Brain (organoid and tissue), 16 donors: ENCODE measurements at places on chromosomes 7 and 10.

GRCh38 chr7:20642166-20642565, 26.7 kb downstream of the ABCB5 start:
- no peak for DNase-seq

GRCh38 chr10:52623761-52624160, 148.8 kb downstream of the MBL2 start:
- DNase-seq: no peak

- no peak for DNase-seq
Measured at GRCh38 chr7:36098096-36098495, 55.0 kb upstream of the EEPD1 start.

GRCh38 chr10:84546609-84547008, 218.2 kb downstream of the CCSER2 start:
- no peak for DNase-seq

DNA sequence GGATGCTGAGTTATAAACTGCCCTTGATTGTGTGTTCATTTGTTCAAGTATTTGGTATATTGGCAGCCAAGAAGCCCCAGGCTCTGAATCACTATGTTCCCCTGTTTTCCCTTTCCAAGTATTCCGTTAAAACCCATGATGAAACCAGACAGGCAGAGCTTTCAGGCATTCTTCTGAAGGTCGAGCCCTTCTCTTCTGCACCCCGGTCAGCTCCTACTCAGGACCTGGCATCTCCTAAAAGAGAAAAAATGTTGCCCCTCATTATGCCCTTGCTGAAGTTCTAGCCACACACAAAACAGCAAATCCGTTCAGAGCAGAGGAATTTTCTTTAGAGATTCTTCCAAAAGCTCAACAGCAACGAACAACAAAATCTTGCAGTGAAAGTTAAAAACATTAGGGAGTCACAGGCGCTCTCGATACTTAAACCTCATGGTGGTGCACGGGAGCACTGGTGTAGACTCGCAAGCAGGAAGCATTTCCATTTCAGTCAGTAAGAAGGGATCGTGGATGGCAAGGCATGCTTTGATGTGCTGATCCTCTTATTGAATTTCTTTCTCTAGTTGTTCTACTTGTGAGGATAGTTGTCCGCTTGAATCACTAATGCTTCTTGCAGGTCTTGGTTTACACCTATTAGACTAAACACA, 264.9 kb downstream of the SKIDA1 start:
- DNase-seq: peak; percentile 36

DNA sequence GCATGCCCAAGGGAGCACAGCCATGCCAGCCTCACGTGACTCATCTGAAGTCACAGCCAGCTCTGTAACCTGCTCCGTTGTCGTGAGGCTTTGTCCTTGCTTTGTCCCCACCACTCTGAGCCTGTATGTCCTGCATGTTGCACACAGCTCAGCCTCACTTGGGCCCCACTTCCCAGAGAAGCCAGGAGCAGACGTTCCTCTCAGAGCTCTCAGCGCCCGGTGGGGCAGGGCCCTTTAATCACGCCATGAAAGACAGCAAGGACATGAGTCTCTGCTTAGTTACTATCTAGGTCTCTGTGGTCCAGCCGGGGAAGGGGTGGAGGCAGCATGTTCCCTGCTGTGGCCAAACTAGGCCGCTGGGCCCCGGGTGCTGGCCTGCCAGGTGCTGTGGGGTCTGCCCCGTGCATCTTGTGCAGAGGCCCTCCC, 127.4 kb upstream of the FAM20C start:
- peak; percentile 36 for DNase-seq

DNA sequence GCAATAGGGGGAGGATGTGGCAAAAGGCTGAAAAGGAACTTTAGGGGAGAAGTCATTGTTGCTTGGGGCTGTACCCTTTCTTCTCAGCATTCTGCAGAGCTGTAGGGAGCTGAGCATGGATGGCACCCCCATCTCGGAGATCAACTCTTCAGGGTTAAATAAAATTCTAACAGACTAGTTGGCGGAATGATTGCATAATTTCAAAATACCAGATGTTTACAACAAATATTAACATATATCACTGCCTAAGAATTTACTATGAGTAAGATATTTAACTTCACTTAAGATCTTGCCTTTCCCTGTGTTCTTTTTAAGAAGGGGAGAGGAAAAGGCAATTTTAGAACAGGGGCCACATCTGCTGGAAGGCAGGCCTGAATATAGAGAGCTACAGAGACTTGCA, 509 bp upstream of the OR2F1 start:
- DNase-seq: no peak

GRCh38 chr10:26486304-26486703, 48.2 kb downstream of the APBB1IP start:
- no peak for DNase-seq

GRCh38 chr7:138316421-138317043, 143.5 kb upstream of the TRIM24 start:
- DNase-seq: no peak

GRCh38 chr7:152512706-152513105, 76.9 kb upstream of the KMT2C start:
- no peak for DNase-seq

DNA sequence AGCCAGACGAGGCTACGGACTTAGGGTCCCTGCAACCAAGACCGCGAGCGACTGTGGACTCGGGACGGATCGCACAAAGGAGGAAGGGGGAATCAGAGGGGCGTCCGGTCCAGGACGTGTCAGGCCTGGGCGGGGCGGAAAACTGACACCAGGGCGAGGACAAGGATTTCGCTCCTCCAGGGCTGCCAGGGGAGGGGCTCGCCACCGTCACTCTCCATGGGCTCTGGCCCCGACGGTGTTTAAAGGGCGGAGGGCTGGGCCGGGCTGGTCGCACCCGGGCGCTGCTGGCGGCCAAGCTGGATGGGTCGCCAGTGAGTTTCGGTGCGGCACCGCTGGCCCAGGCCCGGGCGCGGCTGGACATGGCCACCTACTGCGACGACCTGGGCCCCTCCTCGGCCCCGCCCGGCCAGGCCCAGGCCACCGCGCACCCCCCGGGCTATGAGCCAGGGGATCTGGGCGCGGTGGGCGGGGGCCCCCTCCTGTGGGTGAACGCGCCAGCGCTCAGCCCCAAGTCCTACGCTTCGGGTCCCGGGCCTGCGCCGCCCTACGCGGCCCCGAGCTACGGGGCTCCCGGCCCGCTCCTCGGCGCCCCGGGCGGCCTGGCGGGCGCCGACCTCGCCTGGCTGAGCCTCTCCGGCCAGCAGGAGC, at the start of gene FOXI2:
FOXI2 (plus strand) TSS at position 271 of the 648 bp plus-strand sequence; CDS start at position 360, 89 bp downstream.
- DNase-seq: no peak

DNA sequence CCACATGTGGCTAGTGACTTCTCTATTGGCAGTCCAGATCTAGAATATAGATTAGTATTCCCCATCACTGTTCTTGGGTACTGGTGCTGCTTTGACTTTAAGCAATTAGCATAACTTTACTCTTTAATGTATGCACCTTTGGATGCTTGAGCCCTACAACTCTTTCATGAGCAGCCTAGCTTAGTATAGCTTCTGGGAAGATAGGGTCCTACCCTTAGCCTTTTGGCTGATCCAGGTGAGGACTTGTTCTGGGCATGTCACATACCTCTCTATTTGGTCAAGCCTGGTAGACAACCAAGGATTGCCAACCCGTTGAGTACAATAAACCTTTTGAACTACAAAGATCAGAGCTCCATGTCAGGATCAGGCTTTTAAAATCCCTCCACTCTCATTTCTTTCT, 17.7 kb downstream of the PCGF5 start:
- DNase-seq: no peak
